ENCODE measurements at places on chromosomes 5 and 9. TPM values are rescaled to one million over a fixed set of nuclear protein-coding genes. Genes with fewer than 3 reads are reported as not detected.

ENHO gene
- total RNA-seq, result 0.19 TPM

PRELID1 gene
- 253 TPM for total RNA-seq

DBH gene
- total RNA-seq, result not detected

GABRA1 gene
- not detected for total RNA-seq

KDM3B gene
- total RNA-seq, result 33.4 TPM

NR2F1 gene
- total RNA-seq, result not detected

DNA sequence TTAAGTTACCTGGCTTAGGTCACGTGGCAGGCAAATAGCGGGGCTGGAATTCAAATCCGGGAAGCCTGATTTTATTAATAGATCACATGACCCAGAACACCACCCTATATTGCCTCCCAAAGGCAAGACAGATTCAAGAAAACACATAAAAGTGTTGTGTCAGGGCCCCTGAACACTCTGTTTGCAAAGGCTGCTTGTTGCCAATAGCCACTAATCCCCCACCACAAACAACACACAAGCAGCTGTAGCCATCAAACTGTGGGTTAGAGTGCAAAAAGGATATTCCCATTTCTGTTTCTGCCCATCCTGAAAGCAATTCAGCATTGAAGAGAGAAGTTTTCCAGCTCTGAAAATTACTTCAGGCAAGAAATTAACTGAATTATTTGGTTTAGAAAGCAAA, 358.9 kb upstream of the RFX3 start:
- no peak for DNase-seq

- no peak for DNase-seq
Measured at GRCh38 chr5:163888366-163888765, 382.9 kb downstream of the MAT2B start.

- DNase-seq, result peak; percentile 83
Measured at GRCh38 chr9:96009690-96010472, 134.4 kb downstream of the ERCC6L2 start.

- DNase-seq, result no peak
Measured at GRCh38 chr9:79357616-79358015, 214.1 kb upstream of the TLE4 start.

GRCh38 chr5:18732556-18733479, 1098.6 kb downstream of the TAF11L14 start:
- no peak for DNase-seq

- DNase-seq, result peak; percentile 28
Measured at GRCh38 chr9:112274600-112274999, 58.8 kb downstream of the PTBP3 start.

- no peak for DNase-seq
Measured at GRCh38 chr5:44665101-44665701, 143.5 kb upstream of the MRPS30 start.

DNA sequence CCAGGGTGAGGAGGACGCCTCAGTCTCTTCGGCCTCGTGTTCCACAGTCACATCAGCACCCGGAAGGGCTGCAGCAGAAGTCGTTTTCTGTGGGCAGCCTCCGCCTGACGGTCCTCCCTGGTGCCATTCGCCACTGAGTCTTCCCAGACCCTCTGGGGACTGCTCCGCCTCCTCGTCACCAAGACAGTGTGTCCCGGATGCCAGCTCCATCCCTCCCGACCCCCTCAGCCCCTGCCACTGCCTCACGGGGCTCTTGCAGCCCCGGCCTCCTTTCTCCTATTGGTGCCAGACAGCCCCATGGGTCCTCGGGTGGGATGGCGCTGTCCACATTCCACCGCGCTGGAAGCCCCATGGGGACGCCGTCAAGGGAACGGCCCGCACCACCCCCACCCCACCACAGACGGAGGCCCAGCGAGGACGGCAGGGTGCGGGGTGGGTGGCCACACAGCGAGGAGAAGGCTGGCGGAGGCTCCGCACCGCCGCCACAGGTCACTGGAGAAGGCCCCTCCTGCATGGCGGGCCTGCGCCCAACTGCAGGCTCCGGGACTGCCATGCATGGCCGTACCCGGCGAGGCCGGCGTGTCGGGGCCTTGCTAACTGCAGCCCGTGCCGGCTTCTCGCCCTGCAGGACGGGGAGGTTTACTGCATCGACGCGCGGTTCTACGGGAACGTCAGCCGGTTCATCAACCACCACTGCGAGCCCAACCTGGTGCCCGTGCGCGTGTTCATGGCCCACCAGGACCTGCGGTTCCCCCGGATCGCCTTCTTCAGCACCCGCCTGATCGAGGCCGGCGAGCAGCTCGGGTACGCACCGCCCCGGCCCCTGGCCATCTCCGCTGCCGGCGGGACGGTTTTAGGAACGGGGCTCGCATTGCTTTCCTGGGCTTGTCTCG, 43.6 kb upstream of the CACNA1B start:
- no peak for DNase-seq

DNA sequence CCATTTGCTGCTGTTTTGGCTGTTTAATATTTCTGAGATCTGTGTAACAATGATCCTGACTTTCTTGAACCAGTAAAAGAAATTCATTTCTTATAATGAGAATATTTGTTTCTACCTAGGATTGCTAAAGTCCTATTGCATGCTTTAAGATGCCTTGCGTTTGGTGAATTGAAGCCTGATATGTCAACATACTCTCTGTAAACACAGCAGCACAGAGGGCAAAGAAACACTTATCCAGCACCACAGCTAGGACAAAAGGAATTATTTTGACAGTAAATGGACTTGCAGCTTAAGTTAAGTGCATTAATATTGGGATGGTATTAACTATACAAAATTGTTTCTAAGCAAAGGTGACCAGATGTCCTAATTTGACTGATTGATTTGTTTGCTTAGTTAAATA, 2031.2 kb upstream of the CDH6 start:
- DNase-seq, result no peak

DNA sequence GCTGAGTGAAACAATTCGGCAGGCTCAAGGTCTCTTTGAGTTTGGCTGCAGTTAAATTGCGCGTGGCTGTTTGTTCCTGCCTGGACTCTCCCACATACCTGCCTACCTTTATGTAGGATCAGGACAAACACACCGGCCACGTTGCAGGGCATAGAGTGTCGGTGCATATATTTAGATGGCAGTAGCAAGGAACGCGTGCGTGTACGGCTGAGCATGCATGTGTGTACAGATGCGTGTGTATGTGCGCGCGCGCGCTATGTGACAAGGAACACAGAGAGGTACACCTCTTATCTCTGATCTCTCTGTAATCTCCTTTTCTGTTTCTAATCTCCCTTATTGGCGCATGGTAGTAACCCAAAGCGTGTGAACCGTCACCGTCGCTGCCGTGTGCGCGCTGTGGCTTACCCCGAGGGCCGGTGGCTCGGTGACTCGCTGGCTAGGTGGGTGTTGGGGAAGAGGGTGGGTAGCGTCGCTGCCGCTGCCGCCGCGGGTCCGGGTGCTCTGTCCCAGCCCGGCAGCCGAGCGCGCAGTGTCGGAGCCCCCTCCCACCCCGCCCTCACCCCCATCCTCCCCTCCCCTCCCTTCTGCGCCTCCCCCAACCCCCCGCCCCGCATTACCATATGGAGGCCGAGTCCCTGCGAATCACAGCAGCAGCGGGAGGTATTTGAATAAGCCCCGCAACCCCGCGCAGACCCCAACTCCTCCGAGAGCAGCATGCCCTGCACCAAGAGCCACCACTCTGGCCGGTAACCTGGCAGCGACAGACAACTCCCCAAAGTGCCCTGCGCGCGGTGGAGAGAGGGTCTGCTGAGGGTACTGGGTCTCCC, 204.8 kb downstream of the MEF2C start:
- no peak for DNase-seq

DNA sequence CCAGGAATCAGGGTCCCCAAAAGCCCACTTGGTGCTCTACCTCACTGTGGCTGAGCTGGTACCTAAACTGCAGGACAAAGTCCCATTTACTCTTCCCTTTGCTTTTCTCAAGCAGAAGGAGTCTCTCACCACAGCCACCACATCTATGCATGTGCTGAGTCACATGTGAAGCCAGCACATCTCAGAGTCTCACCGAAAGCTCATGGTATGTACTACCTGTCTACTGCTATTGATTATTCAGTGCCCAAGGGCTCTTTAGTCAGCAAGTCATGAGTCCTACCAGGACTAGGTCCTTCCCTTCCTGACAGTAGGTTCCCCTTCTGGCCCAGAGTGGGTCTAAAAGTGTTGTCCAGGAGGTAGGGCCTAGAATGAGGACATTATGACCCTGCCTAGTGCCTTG, 130.7 kb upstream of the NTRK2 start:
- DNase-seq, result no peak

DNA sequence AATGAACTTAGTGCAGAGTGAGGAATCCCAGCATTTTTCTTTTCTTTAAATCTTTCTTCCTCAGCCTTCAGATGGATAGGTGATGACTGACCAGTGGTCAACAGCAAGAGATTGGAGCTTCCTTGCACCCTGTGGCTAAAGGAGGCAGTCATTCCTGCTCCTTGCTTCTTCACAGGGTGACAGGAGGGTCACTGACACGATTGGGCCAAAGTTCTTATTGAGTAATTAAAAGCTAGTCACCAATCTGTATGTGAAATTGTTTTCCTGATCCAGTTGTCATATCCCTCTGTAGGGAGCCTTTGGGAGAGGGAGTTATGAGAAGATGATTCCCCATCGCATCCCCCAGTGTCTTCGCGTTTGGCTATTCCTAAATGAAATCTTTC, 85.2 kb downstream of the CMYA5 start:
- DNase-seq, result no peak

DNA sequence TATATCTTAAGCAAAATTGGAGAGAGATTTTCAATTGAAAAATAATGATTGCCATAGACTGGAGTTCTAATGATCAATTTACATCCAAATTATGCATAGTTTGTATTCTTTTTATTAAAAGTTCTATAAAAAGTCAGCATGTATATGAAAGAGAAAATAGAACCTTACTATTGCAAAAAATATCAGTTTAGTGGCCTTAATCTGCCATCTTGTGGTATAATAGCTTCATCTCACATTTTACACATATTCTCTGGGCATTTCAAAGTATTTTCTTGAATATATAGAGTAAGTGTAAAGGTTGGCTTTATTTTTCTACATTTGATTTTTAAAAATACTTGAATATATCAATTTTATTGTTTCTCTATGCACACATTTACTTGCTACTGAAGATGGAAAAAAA, 1858.6 kb upstream of the CDH9 start:
- DNase-seq, result no peak

- no peak for DNase-seq
Measured at GRCh38 chr5:87853541-87853940, 415.1 kb downstream of the TMEM161B start.

- DNase-seq, result peak; percentile 4
Measured at GRCh38 chr5:83844449-83845068, 123.9 kb upstream of the HAPLN1 start.

DNA sequence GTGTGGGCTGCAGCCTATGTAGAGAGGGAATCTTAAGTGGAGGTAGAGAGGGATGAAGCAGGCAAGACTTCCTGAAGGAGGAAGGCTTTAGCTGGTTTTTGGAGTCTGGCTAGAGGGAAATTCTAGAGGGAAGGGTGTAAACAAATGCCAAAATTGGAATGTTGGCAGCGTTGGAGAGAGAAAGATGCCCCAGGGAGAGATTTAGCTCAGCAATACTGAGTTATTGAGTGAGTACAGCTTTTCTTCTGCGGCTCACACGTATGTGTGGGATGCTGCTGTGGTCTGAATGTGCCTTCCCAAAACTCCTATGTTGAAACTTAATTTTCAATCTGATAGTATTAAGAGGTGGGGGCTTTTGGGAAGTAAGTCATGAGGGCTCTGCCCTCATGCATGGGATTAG, 24.5 kb upstream of the GLRA1 start:
- no peak for DNase-seq

DNA sequence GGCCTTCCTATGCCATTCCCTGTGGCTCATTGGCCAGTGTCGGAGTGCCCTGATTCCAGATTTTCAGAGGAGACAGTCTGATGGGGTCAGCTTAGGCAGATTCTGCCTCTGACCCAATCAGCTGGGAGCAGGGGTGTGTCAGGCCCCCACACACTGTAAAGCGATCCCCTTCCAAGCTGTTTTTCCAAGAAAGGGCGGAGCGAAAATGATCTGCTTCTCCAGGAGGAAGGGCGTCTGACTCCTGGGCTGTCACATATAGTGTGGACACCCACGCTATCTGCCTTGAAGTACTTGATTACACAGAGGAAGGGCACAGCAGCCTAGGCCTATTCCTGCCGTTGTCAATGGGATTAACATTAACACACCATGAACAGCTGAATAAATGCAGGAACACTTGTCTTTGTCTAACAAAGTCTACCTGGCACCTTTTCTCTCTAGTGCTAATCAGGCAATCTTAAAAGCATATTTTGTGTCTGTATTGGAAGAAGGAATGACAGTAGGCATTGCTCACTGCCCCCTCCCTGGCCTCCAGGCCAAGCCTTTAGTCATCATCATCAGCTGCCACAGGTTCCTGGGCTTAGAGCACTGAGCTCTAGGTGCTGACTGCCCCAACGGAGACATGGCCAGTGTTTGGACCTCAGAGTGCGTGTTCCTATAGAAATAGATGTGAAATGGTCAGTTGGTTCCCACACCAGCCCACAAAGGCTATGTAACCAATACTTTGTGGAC, 218.7 kb downstream of the MELK start:
- no peak for DNase-seq

DNA sequence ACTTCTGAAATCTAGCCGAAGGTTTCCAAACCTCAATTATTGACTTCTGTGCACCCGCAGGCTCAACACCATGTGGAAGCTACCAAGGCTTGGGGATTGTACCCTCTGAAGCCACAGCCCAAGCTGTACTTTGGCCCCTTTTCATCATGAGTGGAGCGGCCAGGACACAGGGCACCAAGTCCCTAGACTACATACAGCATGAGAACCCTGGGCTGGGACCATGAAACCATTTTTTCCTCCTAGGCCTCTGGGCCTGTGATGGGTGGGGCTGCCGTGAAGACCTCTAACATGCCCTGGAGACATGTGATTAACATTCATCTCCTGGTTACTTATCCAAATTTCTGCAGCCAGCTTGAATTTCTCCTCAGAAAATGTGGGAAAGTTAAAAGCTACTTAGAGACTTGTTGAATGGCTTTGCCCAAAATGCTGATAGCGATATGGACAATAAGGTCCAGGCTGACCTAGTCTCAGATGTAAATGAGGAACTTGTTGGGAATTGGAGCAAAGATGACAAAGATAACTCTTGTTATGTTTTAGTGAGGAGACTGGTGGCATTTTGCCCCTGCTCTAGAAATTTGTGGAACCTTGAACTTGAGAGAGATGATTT, 34.1 kb upstream of the CPLANE1 start:
- DNase-seq, result no peak

- no peak for DNase-seq
Measured at GRCh38 chr5:178627259-178627598, 379 bp upstream of the CLK4 start.

GRCh38 chr5:82106207-82106606, 134.4 kb downstream of the ATG10 start:
- DNase-seq, result no peak

GRCh38 chr5:179292681-179293635, 52.3 kb downstream of the ADAMTS2 start:
- no peak for DNase-seq

DNA sequence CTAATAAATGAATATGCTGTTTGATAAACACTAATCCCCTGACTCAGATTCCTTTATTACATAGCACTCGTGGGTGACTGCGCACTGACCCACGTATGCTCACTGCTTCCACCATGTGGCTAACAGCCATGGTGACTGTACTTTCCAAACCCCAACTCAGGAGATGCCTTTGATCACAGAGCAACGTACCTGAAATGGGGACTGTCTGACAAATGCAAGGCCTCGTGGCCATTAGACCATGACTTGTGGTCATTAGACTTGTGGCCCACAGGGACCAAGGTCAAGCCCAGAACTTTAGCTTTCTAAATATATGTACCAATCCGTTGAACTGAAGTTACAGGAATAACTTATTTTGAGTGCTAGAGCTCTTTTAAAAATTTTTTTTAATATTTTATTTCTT, 46.6 kb downstream of the CYFIP2 start:
- DNase-seq, result peak; percentile 82

GRCh38 chr5:1323803-1324173, 21.1 kb downstream of the CLPTM1L start:
- no peak for DNase-seq

Measured in activated naive CD4-positive, alpha-beta T cell treated with anti-CD3 and anti-CD28 coated beads for 36 hours (primary cell).